ENCODE measurements at places on chromosomes 4 and X. TPM values are rescaled to one million over a fixed set of nuclear protein-coding genes. Genes with fewer than 3 reads are reported as not detected.

DNA sequence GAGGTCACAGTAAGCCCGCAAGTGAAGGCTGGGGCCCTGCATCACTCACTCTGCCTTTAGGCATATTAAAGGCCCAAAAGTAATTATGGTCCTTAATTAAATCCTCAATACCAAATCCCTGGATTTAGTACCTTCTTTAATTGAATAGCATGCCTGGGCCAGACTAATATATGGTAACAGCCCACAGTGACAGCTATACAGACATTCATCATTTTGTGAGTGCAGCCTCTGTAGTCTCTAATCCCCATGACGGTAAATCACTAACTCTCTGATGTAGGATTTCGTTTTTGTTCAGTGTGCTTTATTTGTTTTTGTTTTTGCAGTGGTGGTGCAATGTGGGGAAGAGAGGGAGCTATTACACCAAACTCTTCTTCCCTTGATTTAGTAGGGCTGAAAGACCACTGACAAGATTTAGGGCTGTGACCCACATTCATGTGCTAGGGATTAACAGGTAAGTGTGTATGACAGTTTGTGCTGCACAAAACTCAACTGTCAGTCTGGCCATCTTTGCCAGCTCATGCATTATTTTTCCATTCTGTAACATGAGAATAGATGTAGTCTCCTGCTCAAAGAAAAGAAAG, 60.6 kb upstream of the SLC39A8 start:
- DNase-seq, result no peak

- DNase-seq, result no peak
These were observed 377.1 kb upstream of the ADGRL3 start for GRCh38 chr4:60822986-60823385.

GRCh38 chrX:7503251-7503650, 339.7 kb upstream of the VCX start:
- DNase-seq, result no peak

DNA sequence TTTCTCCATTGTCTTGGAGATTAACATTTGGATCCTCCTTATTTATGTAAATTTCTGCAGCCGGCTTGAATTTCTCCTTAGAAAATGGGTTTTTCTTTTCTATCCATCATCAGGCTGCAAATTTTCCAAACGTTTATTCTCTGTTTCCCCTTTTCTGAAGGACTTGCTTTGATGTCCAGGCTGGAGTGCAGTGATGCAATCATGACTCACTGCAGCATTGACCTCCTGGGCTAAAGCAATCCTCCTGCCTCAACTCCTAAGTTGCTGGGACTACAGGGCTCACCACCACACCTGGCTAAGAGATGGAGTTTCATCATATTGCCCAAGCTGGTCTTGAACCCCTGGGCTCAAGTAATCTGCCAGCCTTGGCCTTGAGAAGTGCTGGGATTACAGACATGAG, 144.0 kb upstream of the ZXDB start:
- DNase-seq, result no peak

GRCh38 chr4:111960241-111960667, 185.0 kb upstream of the FAM241A start:
- DNase-seq, result peak; percentile 33

DNA sequence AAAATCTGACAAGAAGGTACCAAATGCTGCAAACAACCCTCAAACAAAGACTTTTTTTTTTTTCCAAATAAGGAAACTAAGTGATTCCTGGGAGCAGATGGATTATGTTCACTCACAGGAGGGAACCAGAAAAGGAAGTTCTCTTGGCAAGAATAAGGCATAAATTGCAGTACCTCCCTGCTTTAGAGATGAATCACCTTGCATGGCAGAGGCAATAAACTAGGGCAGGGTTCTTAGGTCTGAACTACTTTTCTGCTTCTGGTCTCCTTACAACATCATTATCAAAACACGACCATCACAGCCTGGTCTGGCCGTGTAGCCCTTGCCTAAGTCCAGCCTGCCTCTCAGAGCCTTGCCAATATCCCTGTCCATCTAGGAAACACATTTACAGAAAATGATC, 6.3 kb downstream of the TMEM31 start:
- peak; percentile 7 for DNase-seq

DNA sequence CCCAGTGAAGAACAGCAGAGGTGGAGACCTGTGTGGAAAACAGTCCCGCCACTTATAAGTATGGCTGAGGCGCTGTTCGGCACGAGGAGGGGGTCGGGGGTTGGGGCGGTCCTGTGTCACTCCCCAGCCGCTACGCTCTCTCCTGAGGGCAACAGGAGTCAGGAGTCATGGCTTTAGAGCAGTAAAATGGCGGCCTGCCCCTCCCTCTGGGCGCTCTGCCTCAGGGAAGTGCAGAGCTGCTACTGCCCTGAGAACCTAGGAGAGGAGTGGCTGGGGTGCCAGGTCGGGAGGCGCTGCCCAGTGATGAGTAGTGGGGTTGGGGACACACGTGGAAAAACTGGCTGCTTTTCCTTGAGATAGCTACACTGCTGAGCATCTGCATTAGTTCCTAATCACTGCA, 551.2 kb upstream of the AMOT start:
- DNase-seq, result no peak

GRCh38 chr4:36997727-36998126, 246.8 kb upstream of the NWD2 start:
- DNase-seq, result no peak

- DNase-seq, result no peak
These were observed 1314.7 kb downstream of the FSTL5 start for GRCh38 chr4:160848901-160849760.

DNA sequence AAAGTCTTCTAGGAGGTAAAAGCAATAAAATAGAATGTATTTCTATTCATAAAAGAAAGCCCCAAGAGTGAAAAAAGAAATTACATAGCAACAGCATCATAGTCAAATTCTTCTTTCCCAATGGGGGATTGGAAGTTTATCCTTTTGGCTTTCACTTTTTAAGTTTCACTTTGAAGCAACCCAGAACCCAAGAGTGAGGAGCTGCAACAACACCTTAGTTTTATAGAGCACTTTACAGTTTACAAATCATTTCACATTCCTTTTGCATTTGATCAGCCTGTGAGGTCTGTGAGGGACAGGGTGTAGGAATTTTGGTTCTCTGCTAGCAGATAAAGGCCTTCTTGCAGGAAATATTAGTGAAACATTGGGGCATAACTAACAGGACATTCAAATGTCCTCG, 112.0 kb upstream of the NDP start:
- DNase-seq, result no peak

DNA sequence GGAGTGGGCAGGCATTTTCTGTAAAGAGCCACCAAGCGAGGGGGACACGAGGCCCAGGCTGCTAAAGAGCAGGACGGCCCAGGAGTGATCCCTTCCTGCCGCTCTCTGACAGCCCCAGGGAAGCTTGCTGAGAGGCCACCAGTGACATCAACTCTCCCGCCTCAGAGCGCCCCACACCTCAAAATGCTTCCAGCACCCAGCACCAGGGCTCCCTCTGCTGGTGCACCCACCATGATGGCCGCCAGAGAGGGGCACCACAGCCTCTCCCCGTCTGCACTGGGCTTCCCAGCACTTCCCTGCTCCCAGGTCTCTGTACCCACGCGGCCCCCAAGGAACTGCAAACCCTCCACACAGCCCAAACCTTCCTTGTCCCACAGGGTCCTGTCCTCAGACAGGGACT, 40.4 kb downstream of the GAK start:
- peak; percentile 7 for DNase-seq

DNA sequence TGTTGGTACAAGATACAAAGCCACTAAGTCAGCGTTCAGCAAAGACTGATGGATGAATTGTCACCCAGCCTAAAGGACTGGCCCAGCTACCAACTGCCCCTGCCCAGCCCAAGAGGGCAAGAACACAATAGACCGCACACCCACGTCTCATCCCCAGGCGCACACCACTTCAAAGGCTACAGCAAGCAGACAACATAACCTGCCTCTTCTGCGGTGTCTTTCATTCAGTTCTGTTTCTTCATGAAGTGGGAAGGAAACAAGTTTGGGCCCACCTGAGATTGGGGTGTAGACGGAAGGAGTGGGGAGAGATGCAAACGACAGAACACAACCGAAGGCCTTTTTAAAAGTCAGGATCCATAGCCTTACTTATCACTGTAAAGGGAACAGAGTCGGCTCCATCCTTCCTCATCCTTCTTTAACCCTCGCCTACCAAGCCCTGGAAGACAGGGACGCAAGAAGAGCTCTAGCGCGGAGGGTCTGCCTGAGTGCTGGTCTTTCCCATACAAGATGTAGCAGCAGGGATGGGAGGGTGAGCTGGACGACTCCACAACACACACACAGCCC, 691 bp downstream of the SCARB2 start:
- DNase-seq, result peak; percentile 52

DNA sequence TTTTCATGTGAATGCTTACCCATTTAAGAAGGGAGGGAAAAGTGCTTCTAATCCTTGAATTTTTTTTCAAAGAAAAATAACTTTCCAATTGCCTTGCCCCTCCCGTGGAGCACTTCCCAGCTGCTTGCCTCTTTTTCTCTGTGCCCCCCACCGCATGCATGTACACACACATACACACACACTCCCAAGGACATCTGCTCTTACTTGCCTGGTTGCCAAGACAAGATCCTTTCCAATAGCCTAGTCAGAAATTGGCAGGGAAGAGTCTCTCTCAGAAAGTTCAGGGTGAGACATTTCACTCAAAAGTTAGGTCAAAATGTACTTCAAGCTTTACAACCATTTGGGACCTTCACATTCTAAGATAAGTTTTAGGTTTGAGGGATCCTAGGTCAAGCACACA, 10.9 kb downstream of the HHIP start:
- DNase-seq, result no peak

The HERC5 gene
- 0.23 TPM for total RNA-seq

The RHOH gene
- not detected for total RNA-seq

The SLC10A6 gene
- total RNA-seq, result not detected

The LNX1 gene
- total RNA-seq, result 9.4 TPM

The CCSER1 gene
- 12.3 TPM for total RNA-seq

All from HT-29 (cell line).